Activated T-cell treated with anti-CD3 and anti-CD28 coated beads for 1 hour (primary cell): ENCODE measurements at places on chromosomes 13 and 19.
A peak's percentile ranks its signal among the peaks of the same experiment; 100 is the strongest.

DNA sequence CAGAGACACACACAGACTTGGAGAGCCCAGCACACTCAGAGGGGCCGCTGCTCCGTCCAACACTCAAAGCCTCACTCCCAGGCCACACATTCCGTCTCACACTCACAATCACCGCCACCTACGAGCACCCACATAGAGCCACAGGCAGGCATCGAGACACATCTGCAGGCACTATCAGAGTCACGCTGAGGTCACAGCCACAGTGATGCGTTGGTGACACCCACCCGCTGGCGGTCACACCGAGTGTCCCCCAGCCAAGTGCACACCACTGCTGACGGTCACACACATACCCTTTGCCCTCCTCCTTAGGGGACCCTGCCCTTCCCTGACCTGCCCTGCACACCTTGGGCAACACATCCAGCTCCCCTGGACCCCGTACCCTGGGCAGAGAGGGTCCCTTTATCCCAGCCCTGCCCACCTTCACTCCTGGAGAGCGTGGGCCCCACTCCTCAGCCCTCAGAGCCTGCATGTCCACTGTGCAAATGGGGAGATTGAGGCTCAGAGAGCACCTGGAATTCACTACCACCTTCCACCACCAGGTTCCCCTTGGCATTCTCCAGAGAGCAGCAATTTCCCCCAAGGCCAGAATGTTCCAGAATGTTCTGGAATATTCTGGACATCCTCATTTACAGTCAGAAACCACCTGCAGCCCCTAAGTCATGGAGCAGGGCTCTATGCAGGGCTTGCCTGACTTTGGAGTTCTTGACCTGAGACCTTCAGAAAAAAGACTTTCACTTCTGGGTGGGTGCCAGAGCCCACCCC is 5.4 kb downstream of the FUT5 start:
- no peak for DNase-seq

GRCh38 chr19:29029268-29029958 is 183.5 kb downstream of the UQCRFS1 start:
- DNase-seq, result no peak

DNA sequence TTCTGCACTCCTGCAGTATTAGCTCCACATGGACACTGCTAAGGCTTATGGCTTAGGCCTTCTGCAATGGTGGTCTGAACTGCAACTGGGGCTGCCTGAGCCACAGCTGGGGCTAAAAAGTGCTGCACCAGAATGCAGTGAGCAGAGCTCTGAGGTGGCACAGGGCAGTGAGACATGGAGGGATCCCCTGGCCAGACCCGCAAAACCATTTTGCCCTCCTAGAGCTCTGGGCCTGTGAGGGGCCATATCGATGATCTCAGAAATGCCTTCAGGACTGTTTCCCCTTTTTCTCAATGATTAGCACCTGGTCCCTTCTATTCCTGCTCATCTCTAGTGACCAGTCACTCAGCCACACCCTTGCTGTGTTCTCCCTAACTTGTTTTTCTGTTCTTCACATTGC is 397.7 kb downstream of the UQCRFS1 start:
- no peak for DNase-seq

DNA sequence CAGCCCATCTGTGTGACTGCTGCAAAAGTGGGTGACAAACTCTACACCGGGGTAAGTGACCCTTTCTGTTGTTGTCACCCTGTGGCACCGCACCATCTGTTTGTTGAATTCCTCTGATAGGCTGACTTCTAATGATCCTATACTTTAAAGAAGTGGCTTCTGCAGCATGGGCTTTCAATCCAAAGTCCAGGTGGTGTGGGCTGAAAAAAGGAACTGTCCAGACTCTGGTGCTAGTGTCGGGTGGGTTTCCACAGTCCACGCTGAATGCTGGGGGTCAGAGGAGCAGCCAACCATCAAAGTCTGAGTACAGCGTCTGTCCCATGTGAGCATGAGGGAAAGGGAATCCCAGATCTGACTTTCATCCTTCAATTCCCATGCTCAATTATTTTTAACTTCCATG is 31.6 kb upstream of the SPATA13 start:
- DNase-seq, result no peak

GRCh38 chr19:55391191-55391670 is 5.5 kb downstream of the RPL28 start:
- no peak for DNase-seq

- DNase-seq, result no peak
These were observed 2.7 kb downstream of the PROSER1 start for GRCh38 chr13:39035204-39035603.

- DNase-seq, result no peak
These were observed 810.4 kb downstream of the DACH1 start for GRCh38 chr13:71056581-71056980.

DNA sequence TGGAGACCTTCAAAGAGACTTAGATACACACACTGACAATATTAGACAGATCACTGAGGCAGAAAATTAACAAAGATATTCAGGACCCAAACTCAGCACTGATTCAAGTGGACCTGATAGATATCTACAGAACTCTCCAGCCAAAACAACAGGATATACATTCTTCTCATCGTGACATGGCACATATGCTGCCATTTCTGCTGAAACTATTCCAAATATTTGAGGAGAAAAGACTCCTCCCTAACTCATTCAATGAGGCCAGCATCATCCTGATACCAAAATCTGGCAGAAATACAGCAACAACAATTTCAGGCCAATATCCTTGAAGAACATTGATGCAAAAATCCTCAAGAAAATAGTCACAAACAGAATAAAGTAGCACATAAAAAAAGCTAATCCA is 53.3 kb downstream of the TRPC4 start:
- no peak for DNase-seq

DNA sequence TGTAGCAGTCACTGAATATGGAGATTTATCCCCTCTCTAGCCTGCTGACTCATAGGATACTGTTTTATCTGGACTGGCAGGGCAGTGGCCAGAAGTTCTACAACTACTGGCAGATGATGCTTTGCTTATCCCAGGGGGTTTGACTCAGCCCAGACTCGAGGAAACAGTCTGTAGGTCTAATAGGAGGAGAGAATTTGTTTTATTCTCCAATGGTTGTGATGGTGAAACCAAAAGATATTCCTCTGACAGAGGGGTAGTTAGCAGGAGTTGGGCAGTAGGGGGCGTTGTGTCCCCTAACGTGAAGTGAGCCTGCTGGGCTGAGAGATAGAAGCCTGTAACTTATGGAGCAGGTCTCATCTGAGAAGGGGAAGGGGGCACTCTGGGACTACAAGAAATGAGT is 74.9 kb downstream of the WTIP start:
- DNase-seq, result no peak

DNA sequence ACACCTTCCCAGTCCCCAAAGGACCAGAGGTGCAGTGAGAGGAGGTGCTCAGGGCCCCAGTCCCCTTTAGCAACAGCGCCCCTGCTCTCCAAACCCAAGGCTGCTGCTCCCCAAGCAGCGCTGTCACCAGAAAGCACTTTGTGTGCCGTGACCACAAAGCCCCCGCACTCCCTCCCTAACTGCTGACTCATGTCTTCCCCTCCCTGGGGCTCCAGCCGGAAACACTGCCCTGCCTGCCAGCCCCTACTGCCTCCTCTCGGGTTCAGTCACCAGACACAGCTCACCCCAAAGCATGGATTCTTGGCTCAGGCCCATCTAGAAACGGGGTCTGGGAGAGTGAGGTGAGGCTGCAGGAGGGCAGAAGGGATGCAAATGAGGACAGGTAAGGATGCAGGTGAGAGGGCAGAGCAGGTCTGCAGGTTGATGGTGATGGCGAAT is 4.9 kb upstream of the TNFSF14 start:
- peak; percentile 76 for DNase-seq

DNA sequence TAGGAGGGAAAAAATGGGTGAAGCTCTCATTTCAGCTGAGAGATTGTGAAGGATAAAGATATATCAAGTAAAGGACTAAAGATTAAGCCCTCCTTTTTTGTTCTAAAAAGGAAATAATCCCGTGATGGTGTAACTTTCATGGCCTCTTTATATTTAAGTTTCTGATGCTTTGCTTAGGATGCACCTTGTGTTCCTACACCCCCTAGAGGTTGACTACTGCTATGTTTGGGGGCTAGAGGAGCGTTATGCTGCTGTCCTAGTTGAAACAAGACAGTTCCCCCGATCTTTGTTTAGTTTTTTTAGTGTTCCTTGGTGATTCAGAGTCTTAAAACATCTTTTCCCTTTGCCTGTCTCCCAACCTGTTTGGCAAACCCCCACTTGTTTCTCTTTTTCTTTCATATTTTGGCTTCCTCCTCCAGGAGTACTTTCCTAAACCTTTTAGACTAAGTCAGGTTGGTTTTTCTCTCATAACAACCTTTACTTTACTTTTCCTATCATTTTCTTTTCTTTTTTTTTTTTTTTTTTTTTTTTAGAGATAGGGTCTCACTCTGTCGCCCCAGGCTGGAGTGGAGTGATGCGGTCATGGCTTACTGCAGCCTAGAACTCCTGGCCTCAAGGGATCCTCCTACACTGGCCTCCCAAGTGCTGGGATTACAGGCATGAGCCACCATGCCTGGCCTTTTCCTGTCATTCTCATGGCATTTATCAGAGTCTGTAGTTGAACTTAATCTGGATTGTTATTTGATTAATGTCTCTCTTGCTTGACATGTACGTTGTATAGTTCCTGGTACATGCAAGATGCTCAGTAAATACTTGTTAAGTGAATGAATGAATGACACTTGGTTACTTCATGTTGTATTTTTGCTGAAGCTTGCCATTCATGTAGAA is 2.8 kb downstream of the UBA2 start:
- peak; percentile 4 for DNase-seq

GRCh38 chr13:55493297-55493696 is 1647.4 kb upstream of the PRR20A start:
- no peak for DNase-seq

GRCh38 chr13:81874253-81874652 is 1533.3 kb upstream of the SPRY2 start:
- no peak for DNase-seq

- DNase-seq, result no peak
These were observed 44.0 kb upstream of the KPNA3 start for GRCh38 chr13:49836516-49836915.

DNA sequence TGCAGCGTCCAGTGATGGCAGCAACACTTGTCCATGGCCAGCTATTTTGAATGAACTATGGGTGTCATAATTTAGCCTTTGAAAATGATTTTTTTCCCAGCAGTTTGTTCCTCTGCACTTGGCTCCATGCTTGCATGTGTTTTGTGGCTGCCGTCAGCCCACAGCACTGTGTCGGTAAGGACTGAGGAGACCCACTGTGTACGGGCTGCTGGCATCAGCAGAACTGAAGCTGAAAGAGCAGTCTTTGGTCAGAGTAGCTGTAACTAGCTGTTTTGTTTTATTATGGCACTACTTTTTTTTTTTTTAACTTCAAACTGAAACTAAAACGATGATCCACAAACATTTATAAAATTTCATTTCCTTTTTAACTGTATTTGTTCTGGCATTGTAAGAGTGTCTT is 50.3 kb upstream of the TEX29 start:
- DNase-seq, result no peak

DNA sequence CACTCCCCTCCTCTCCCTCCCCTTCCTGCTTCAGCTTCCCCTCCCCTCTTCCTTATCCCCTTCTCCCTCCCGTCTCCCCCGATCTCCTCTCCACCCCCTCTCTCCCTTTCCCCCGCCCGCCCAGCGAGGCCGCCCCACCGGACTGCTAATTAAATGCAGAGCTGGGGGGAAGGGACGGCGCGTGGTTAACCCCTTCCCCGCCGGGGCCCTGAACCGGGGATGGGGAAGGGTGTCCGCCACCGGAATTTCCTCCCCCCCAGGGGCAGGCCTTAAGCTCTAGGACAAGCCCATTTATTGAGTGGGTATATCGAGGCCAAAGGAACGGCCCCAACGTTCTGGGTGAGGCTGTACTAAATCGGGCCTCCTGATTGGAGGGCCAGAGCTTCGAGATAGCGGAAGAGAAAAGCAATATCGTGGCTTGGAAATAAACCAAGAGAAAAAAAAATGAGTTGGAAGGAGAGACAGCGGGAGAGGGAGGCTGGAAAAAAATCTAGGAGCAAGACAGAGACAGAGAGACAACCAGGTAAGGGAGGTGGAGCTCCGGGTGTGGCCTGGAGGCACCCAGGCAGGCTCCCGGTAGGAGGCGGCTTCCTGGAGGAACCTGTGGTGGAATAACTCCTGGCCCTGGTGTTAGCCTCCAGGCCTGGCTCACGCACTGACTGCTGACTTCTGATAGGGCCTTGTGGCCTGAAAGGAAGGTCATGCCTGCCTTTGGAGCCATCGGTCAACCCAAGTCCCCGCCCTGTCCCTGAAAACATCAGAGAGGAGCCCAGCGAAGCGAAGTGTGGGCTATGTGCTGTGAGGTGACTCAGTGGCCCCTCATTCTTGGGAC is 11.6 kb upstream of the JUND start:
- DNase-seq, result no peak

DNA sequence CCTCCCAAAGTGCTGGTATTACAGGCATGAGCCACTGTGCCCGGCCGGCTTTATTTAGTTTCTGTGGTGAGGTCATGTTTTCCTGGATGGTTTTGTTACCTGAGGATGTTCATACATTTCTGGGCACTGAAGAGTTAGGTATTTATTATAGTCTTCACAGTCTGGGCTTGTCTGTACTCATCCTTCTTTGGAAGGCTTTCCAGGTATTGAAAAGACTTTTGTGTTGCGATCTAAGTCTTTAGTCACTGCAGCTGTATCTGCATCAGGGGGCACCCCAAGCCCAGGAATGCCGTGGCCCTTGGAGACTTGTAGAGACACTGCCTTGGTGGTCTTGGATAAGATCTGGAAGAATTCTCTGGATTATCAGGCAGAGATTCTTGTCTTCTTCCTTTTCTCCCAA is 12.8 kb downstream of the BLOC1S3 start:
- no peak for DNase-seq

DNA sequence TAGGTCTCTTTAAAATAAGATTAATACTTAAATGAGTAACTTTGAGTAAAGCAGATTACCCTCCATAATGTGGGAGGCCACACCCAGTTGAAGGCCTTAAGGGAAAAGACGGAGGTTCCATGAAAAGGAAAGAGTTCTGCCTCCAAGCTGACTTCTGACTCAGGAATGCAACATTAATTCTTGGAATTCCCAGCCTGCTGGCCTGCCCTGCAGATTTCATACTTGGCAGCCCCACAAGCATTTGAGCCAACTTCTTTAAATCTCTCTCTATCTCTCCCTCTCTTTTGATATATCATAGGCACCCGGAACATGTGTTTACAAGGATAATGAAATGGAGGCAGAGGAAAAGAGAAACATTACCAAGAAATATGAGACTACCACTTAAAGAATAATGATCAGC is 902.3 kb upstream of the MIR17HG start:
- DNase-seq, result no peak

DNA sequence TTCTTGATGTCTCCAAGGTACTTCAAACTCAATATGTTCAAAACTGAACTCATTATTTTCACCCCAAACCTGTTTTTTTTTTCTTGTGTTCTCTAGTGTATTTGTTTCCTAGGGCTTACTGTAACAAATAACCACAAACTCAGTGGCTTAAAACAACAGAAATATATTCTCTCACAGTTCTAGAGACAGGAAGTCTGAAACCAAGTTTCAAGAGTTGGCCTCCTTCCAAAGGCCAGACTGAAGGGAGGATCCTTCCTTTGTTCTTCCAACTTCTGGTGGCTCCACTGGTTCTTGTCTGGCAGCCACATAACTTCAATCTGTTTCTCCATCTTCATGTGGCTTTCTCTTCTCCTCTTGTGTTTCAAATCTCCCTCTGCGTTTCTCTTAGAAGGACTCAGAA is 62.0 kb upstream of the PDCD5 start:
- DNase-seq, result no peak

- DNase-seq, result no peak
These were observed 78.2 kb upstream of the TNFSF11 start for GRCh38 chr13:42495751-42496150.
